ENCODE measurements at places on chromosomes 7 and 10.

- no peak for DNase-seq
Observed at GRCh38 chr7:30072735-30073134, 44.5 kb downstream of the PLEKHA8 start.

- DNase-seq: no peak
Observed at GRCh38 chr7:23275912-23276311, 23.2 kb upstream of the MALSU1 start.

DNA sequence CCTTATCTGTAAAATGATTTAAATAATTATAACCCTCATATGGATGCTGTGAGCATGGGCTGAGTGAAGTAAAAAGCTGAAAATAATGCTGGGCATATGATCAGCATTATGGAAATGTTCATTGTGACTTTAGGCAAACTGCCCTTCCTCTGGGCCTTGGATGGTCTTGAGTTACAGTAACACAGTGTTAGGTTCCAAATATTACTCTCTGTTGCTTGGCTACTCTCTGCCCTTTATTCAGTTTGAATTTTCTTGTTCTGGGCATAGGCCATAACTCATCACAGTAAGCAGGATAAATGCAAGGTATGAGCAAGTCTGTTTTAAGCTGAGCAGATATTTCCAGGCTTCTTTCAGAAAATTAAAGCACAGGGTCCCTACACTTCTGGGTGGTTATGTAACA lies 868.0 kb downstream of the KCNMA1 start:
- DNase-seq: no peak

DNA sequence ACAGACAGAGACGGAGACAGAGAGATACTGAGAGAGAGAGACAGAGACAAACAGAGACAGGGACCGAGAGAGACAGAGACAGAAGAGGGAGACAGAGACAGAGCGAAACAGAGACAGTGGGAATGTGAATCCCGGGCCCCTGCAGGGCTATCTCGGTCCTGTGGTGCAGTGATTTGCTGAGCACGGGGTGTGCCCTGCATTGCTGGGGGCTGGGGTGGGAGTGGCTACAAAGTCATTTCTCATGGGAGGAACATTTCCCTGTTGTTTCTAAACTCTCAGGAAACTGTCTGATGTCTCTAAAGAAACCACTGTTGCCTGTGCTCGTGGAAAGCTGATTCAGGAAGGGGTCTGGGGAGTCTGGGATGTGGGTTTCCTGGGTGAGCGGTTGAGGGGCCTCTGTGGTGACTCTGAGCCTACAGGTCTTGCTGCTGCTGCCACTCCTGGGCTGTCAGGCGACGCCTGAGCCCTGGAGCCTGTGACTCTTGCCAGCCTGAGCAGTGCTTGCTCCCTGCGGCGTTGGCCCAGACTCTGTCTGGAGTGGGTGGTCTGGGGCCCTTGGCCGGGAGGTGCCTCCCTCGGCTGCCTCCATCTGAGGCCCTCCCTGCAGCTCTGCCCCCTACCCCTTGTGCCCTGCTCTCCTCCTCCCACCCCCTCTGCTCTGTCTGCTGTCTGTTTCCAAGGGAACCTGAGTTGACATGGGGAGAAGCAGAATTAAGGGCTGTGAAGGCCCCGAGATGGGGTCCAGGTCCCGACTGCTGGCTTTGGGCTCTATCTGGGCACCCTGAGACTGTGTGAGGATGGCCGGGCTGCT lies 292.0 kb downstream of the WDR37 start:
- DNase-seq: no peak

DNA sequence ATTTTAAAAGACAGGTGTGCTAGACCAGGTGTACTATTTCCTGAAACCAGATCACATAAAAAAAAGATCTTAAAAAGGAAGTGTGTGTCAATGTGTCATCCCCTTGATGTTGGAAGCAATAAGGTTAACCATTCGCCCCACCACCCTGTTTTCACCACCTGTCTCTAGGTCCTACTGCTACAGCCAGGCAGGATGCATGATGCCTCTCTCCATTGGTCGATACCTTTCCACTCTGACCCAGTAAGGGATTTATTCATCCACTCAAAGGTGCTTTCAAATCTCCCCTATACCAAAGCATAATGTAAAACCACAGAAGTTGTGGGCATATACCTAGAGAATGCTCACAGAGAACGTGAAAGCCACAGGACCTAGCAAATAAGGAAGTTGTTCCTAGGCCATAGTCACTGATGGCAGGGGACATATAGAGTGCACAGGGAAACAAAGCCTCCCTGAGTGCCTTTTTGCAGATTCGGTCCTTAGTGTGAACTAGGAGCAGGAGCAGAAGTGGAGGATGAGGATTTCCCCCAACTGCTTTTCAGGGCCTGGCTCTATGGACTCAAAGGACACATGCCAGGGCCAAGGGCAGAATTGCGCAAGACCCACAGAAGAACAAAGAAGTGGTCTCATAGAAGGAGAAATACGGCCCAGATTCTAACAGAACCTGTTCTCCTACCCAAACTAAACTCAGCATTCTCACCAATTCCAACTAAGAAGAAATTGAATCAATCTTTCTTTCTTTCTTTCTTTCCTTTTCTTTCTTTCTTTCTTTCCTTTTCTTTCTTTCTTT lies 631.5 kb upstream of the NRP1 start:
- no peak for DNase-seq

GRCh38 chr10:46239993-46240683 lies 46.7 kb upstream of the ANTXRL start:
- no peak for DNase-seq

DNA sequence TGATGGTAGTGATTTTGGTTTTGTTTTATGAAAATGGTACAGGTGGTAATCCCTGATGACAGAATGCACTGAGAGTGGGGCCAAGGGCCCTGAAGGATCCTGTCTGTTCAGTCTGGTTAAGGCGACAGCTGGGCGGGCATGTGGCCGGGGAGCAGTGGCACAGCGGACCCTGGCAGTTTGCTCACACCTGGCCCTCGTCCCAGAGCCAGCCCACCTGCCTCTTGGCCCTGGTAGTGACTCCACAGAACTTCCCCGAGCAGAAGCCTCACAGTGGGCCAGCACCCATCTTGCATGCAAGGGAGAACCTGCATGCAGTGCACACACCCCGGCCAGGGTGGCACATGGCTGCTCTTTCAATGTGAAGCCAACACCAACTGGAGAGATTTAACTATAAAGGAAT lies 82.8 kb downstream of the ALOX5 start:
- DNase-seq: no peak

GRCh38 chr7:21013765-21014539 lies 227.3 kb upstream of the SP8 start:
- no peak for DNase-seq

Measured in stimulated activated CD4-positive, alpha-beta T cell treated with anti-CD3 and anti-CD28 coated beads, Interleukin-12 subunit alpha, Interleukin-12 subunit beta, amount 100 ng/mL, for 48 hours (primary cell).